ENCODE measurements at places on chromosomes 2 and 18.

DNA sequence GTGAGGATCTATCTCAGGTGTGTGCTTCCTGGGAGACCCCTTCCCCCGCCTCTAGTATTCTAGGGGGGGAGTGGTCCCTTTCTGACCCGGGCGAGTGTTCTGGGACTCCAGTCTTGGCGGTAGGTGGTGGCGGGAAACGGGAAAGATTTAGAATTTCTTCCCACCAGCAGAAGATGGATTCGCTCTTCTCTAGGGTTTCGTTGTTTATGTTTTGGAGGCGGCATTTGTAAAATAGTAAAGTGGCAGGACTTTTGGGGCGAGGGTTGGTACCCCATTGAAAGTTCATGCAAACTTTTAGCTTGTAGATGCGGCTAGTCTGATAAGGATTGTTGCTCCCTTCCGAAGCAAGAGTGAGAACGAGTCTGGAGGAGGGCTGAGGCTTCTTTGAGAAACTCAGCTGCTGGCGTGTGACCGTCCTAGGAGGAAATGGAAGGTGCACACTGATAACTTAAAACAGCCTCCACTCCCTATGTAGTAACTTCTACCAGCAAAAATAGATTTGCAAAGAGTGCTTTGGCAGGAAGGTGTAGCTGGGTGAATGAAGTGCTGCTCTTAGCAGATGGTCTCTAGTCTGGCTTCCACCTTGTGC lies 412 bp downstream of the GPD2 start:
- DNase-seq = no peak

DNA sequence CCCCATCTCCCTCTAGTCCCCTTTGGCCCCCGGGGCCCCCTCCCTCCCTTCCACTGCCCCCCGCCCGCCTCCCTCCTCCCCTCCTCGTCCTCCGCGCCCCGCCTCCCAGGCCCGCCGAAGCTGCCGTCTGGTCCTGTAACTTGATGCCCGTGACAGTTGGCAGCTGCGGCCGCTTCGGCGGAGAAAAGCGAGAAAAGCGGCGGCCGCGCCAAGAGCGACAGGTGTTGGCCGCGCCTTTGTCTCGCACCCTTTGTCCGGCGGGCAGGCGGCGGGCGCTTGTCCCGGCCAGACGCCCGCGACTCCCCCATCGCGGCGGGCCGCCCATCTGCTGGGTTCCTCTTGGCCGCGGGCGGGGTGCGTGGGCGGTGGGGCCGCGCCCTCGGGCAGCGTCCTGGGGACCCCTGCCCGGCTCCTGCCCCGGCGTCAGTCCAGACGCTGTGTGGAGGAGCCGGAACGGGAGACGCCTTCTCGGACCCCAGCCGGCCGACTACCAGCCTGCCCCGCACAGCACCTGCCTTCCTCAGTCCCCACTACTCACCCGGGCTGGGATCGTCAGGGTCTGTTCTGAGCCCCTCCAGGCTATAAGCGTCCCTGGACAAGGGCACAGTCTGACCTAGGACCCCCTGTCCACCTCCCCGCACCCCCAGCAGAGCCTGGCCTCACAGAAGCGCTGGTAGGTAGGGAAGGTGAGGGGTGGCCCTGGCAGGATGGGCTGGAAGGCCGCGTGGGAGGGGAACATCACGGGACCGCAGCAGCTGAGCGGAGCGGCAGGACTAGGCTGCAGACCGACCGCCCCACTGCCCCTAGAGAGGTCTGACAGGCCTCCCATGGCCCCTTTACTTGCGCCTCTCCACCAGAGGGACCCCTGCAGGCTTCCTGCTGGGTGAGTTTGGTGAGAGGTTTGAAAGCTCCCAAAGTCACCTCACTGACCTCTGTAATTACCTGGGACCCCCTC lies 1.2 kb upstream of the HES6 start:
- DNase-seq = peak; percentile 76

DNA sequence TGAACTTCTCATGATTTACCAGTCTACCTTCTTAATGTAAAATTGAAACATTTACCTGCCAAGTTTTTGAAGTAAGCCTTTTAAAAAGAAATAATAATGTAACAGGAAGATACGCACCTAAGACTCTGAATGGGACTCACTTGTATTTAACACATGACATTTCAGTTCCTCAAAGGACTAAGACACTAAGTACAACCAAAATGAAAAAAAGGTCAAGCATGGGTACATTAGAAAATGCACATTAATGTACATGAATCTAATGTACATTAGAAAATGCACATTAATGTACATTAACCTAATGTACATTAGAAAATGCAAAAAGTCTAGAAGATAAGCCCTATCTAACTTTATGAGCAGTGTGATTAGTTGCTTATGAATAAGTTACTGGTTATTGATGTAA lies 69.3 kb upstream of the FZD5 start:
- no peak for DNase-seq

GRCh38 chr2:25030702-25031101 lies 11.2 kb upstream of the EFR3B start:
- DNase-seq = no peak

DNA sequence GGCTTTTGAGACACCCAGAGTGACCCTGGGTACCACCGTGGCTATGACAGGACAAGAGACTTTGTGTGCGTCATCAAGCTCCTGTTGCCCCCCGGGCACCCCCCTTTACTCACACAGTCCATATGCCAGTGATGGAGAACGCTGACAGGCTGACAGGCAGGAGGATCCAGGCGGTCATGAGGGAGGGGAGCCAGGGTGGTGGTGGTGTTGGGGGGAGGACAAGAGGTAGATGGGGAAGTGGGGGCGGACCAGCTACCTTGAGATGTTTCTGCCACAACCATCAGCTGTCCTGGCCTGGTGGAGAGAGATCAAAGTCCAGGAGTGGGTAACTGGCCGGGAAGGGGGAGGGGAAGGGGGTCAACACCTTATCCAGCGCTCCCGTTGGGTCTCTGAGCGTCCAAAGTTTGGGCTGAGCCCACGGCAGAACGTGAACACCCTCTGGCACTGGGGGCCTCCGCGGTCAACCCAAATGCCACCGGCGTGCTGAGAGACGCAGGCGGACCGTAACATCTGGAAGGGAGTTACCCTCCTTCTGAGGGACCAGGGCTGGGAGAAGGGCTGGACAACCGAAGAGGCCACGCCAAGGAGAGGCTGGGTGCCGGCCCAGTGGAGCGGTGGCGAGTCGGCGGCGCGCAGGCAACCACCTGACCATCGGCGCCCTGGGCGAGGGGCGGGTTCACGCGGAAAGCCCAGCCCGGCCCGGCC lies 575 bp downstream of the TMEM150A start:
- peak; percentile 79 for DNase-seq

- no peak for DNase-seq
These were observed 127.6 kb downstream of the PMAIP1 start for GRCh38 chr18:60027397-60027796.

- no peak for DNase-seq
These were observed 114.6 kb upstream of the THUMPD2 start for GRCh38 chr2:39893616-39894015.

DNA sequence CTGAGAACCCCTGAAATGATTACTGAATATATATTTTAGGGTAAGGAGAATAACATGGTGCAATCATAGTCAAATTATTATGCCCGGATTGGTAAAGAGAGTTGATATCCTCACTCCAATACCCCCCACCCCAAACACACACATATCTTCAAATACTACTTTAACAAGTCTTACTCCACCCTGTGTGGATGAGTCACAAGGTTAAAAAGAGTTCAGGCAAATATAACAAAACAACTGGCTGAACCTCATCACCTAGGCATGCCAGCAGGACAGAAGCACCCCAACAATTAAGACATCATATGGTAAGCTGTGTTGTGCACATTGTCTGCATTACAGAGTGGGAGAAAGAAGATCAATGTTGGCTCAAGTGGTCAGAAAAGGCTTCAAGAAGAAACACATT lies 857.4 kb downstream of the TDRD15 start:
- no peak for DNase-seq

DNA sequence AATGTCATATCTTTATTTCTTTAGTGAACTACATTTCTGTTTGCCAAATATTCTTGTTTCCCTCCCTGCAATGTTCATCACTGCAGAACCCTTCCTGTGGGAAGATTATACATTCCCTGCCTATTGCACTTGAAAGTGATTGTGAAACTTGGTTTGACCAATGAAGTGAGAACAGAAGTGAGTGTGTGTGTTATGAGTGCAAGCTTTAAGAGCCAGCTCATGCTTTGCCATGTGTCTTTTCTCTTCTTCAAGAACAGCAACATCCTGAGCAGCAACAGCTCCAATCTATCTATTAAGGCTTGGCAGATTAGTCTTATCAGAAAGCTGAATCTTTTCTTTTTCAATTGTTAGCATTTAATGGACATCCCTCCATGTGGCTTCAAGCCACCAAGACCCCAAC lies 42.0 kb upstream of the UBE2E3 start:
- DNase-seq = no peak

DNA sequence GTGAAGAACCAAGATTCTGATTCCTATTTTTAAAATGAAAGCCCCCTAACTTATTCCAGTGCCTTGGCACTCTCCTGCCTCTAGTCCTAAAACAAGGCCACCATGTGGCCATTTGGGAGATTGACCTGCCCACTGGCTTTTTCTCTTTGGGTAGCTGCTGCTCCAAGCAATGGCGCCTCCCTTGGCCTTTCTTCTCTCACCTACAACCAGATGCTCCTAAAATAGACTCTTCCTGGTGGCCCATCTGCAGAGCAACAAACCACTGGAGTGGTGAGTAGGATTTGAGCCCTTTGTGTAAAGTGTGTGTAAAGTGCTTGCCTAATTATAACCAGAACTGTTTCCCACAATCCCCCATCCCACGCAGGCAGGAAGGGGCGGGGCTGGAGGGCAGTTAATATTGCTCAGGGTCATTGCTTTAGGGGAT lies 114.2 kb downstream of the FHOD3 start:
- DNase-seq = no peak

- peak; percentile 16 for DNase-seq
These were observed 687.8 kb downstream of the SLC4A3 start for GRCh38 chr2:220315098-220315823.

GRCh38 chr18:59022167-59022945 lies 117.3 kb upstream of the SEC11C start:
- peak; percentile 41 for DNase-seq

DNA sequence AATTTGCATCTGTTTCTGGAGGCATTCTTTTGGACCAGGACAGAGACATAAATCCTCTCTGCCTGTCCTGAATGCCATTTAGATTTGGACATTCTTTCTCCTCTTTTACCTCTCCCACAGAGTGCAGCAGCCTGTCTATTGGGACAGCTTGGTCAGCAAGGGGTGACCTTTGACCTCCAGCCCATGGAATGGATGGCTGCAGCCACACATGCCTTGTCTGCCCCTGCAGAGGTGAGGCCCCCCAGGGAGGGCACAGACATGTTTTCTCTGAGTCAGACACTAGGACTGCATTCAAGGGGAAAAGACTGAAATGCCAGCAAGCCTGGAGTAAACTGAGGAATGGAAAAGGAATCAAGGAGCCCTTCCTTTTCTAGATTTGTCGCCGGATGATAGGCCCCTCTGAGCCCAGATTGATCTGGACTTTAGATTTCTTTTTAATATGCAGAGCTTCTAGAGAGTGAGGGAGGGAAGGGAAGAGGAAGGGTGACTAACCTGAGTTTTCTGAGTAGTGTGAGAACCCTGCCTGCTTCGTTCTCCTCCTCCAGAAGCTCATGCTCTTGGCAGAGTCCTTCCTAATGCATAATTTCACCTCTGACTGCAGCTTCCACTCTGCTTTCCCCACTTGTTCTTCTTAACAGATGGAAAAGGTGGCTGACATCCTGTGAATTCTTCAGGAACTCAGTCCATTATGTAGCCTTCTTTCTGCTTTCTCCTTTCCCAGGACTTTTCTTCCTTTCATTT lies 16.1 kb upstream of the TTLL4 start:
- DNase-seq = no peak

- no peak for DNase-seq
These were observed 25.5 kb upstream of the SNED1 start for GRCh38 chr2:240972636-240973521.

DNA sequence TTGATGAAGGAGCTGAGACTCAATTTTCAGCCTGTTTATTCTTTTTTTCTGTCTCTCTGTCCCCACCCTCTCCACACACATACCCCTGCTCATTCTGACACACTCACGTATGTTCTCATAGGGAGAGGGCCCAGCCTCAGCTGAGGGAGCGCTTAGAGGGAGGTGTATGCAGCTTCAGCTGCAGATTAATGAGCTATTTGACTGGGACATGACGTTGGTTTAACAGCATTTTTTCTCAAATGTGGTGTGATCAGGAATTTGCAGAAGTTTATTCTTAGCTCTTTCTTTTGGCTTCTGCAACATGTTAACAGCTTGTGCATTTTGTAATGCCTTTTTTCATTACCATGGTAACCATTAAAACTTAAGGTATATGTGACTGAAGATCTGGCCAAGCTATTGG lies 1547.1 kb upstream of the PIK3C3 start:
- no peak for DNase-seq

GRCh38 chr2:3469486-3469885 lies 49.8 kb downstream of the ADI1 start:
- no peak for DNase-seq

DNA sequence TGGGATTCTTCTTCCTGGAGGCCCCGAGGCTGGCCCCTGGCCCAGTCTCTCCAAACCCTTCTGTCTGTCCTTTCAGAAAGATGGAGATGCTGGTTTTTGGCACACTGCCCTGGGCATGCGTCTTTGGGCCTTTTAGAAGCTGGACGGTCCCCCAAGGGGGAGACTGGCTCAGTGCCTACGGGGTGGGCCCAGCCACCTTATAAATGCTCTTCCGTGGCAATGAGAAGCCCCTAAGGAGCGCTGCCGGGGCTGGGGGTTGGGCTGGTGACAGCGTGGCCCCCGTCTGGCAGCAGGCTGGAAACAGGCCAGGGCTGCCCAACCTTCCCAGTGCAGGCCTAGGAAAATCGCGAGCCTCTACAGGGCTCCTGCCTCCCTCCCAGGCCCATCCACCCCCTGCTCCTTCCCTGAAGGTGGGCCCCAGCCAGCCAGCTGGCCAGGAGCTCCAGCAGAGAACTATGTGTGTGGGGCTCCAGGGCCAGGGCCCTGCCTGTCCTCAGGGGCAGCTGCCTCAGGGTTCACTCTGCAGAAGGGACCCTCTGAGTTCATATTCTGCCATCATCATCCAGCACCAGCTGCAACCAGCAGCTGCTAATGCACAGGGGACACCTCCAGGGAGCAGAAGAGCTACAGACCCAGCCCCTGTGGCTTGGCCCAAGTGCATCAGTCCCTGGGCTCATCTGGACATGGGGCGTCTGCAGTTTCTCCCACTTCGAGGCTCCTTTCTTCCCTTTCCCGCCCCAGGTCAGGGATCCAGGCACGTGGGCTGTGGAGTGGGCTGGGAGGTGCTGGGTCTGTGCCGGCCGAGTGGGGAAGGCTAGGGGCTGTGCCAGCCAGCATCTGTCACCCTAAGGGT lies 107.6 kb upstream of the OTOS start:
- no peak for DNase-seq

DNA sequence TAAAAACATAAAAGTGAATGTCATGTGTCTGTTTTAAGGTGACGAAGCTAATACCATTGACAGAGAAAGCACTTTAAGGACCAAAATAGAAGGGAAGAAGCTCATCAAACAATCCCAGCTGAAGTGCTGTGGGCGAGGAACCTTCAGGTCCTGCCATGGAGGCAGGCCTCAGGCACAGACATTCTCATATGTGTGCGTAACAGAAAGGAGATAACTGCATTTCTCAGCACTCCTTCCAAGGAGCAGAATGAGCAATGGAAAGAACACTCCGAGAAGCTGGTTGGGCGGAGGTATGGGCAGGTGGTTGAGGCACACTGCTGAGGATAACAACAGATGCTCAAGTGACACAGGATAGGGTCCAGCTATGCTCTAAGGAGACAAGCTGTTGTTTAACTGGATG lies 42.4 kb downstream of the PKDCC start:
- DNase-seq = no peak

- no peak for DNase-seq
These were observed 2.2 kb downstream of the SLC40A1 start for GRCh38 chr2:189578272-189578950.

Measured in heart right ventricle (tissue), 16 donors.